ENCODE measurements at places on chromosomes 5 and 9.

GRCh38 chr9:33374190-33374589 is 28.2 kb downstream of the AQP7 start:
- no peak for DNase-seq

DNA sequence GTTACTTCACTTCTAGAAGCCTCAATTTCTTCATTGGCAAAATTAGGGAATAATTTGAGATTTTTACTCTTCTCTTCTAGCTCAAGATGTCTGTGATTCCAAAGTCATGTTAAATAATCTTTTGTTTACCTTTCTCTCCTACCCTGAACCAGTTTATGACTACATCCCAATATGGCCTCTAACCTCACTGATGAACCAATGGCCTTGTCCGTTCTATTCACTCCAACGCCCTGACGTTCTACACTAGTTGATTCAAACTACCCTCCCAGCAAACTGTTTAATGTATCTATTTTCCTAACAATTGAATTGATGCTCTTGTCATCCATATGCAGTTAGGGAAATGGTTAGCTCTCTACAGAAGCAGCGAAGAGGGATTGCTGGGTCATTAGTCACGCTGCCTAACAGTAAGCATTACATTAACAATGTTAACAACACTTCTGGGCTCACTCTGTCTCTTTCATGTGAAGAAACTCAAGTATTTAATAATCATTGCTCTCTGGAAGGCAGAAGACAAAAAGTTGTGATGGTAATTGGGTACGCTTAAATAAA is 38.0 kb downstream of the RAPGEF1 start:
- no peak for DNase-seq

DNA sequence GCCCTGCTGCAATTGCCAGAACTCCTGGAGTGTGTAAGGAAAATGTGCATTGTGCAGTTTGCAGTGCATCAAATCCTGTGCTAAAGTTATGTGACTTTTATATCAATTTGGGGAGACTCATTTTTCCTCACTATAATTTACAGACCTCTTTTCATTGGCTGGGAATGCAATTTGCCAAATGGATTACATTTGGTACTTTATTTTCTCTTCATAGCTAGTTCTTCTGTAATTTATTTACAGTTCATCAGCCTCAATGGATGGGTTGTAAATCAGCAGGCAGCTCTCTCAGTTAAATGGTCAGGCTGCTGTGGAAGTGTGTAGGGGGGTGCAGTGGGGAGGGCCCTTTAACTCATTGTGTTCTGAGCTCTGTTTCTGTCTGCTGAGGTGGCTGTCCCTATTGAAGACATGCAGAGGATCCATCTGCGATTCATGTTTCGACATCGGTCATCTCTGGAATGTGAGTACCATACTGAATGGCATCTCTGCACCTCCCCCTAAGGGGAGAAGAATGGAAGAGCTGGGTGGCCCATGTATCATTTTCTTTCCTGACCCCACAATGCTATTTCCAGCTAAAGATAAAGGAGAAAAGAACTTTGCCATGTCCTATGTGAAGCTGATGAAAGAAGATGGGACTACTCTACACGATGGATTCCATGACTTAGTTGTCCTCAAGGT is 74.6 kb downstream of the DOCK2 start:
- DNase-seq, result no peak

GRCh38 chr9:128118971-128119665 is 8.4 kb downstream of the PTGES2 start:
- no peak for DNase-seq

DNA sequence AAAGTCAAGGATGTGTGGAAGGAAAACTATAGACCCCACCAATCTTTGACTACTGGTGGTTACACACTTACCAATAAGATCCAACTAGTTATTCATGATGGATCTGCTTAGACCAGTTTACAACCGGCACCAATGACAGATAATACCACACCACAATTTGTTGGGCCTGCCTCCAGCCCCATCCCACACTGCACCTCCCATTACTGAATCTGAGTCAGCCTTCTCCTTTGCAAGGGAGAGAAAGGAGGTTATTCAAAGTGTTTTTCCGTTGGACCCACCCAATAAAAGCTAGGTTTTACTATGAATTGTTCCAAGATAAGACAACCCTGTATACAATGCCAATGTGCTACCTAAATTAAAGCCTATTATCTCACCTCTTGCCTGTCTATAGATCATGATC is 453.5 kb downstream of the MTRR start:
- DNase-seq, result no peak
